ENCODE measurements at places on chromosomes 2 and 18.
A peak's percentile ranks its signal among the peaks of the same experiment; 100 is the strongest.

GRCh38 chr2:50746526-50746925 is 285.4 kb downstream of the NRXN1 start:
- peak; percentile 4 for DNase-seq

DNA sequence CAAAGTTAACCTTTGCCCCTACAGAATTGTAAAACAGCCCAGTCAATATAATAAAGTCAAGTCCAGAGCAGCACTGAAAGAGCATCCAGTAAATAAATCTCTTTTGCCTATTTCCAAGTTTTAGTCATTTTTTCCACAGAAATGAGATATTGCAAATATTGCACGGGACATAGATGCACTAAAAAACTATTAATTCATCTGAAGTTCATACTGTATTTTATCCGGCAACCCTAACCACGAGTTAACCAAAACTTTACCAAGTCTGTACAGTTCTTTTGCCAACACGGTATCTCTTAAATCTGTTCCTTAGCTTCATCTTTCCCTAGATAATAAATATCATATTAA is 484 bp upstream of the ASNSD1 start:
- DNase-seq = no peak

GRCh38 chr2:73091696-73092095 is 20.2 kb upstream of the SFXN5 start:
- DNase-seq = no peak

DNA sequence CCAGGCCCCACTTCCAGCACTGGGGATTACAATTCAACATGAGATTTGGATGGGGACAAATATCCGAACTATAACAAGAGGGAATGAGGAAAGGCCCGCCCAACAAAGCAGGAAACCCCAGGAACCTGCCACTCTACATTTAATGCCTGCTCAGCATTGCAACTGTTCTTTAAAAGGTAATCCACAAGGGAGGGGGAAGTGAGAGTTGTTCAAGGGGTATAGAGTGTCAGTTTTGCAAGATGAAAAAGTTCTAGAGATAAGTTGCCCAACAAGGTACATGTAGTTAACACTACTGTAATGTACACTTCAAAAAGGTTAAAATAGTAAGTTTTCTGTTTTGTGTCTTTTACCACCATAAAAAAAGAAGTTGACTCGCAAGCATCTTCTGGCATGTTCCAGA is 137.6 kb downstream of the MBD2 start:
- DNase-seq = no peak

DNA sequence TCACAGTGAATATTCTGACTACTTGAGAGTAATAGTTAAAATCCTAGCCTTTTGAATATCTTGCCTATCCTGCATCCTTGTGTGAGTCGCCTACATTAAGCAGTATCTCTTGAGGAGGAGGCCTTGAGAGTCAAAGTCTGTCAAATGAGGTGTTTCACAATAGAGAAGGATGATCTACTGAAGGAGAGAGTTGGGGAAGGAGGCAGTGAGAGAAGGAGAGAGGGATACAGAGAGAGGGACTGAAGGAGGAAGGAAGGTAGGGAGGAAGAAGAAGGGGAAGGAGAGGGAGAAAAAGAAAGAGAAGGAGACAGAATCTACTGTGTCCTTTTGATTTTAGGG is 123.6 kb upstream of the CYP26B1 start:
- no peak for DNase-seq

DNA sequence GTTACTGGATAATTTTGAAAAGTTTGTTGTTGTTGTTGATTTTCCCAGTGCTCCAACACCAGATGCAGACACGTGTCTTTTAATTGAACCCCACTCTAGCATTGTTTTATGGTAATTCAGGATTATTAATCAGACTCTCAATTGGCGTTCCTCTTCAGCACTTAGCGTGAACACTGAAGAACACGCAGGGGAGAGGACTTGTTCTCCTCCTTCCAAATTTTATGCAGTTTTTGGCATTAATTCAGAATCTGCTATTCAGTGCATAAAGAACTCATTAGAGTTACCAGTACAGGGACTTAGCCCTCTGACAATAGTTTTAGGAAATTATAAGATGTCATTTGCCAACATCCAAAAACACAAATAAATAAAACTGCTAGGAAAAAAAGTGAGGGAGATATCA is 75.5 kb downstream of the SNTG2 start:
- DNase-seq = no peak

GRCh38 chr18:75161256-75162028 is 47.5 kb downstream of the PTGR3 start:
- DNase-seq = peak; percentile 59

DNA sequence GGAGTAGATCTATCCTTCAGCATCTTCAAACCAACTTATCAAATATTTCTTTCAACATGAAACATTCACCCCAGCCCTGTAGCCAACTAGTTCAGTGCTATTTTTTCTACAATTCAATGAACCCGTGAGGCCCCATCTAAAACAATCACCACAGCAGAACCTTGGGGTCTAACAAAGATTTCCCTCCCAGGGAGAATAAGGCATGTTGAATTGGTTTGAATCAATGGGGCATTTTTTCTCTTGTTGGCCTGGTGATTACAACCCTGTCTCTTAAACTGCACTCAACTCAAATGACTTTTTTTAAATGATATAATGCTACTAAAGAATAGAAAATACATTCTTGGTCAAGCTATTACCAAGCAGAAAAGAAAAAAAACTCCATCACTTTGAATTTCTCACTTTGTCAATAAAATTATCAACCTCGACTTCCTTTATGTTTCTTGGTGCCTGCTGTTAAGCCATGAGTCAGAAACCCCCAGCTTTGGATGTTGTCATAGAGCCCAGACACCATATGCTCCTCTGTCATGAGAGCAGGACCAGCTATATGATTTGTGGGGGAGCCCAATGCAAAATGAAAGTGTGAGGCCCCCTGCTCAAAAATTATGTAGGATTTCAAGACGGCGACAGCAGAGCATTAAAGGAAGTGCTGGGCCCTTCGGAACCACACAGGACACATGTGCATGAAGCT is 282.4 kb downstream of the MEIS1 start:
- DNase-seq = no peak

DNA sequence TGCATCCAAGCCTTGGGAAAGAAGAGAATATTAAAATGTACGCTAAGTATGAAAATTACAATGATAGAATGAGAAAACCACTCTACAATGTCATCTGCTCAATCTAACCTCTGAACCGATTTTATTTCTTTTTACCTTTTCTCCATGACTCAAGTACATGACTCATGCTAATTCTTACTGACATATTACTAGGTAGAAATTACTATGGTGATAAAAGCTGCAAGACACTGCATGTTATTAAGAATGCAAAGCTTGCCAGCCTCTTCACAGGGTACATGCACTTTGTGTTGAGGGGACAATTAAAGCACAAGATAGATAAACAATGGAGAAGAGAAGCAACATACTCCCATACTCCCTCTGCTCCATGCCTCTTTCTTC is 20.7 kb downstream of the SFT2D3 start:
- DNase-seq = no peak

GRCh38 chr2:226066391-226066790 is 666.9 kb downstream of the NYAP2 start:
- no peak for DNase-seq

DNA sequence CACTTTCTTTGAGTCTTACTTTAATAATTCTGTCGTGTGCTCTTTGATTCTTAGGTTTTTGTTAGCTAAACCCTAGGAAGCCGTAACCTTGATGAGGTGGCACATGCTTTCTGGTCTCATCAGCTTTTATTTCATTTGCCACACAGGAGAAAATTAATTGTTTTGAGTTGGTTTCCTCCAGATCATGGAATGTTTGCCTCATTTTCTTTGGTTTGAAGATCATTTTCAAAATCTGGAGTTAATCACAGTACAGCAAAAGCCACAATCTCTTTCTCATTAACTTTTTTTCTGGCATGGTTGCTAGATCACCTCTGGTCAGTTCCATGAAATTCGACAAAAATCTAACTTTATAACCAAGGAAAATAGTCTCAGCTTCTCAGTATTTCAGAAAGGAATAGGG is 182.9 kb downstream of the MYO1B start:
- DNase-seq = peak; percentile 7

DNA sequence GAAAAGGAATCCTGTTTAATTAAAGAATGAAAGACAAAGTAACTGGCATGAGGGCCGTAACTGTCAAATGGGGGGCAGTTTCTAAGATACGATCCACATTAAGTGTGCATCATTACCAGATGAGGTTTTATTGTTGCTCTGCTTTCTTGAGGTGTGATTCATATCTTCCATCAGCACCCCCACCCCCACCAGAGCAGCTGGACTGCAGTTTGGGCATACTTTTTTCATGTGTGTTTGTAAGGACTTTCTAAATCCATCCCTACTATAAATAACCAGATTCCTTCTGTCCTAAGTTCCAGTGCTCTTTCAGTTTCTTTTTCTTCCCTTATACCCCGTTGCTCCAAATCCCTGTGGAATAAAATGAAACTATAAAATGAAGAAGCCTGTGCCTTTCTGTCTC is 142.1 kb downstream of the CDCA7 start:
- peak; percentile 25 for DNase-seq

DNA sequence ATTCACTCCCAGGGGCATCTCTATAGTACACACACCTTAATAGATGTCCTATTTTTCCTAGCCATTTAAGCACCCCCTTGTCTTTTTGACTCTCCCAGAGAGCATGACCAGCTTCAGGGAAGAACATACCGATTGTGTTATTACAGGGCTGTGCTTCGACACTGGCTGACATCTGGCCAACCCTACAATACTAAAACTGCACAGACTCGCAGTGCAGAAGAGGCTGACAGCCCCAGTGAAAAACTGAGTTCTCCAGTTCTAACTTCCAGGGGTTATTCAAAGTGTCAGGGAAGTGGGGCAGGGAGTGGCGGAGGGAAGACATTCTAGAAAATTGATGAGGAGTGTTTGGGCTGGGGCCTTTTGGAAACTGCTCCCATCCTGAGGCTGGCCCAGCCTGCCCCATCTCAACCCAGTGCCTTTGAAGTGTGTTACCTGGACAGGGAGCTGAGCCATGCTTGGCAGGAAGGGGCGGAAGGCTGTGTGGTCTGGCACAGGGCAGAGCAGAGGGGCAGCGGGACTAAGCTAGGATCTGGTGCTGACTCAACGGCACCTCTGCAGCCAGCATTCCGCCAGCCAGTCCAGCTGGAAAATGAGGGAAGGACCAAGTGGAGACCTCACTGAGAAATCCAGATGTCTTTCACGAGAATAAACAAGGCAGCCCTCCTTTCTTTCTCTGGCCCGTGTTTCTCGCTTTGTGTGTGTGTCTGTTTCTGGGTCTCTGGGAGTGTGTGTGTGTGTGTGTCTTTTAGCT is 15.4 kb upstream of the IGFBP5 start:
- peak; percentile 69 for DNase-seq

GRCh38 chr2:168188002-168188401 is 59.4 kb downstream of the STK39 start:
- DNase-seq = no peak

All from GM03348 (cell line).